ENCODE measurements at places on chromosomes 13 and 19.

DNA sequence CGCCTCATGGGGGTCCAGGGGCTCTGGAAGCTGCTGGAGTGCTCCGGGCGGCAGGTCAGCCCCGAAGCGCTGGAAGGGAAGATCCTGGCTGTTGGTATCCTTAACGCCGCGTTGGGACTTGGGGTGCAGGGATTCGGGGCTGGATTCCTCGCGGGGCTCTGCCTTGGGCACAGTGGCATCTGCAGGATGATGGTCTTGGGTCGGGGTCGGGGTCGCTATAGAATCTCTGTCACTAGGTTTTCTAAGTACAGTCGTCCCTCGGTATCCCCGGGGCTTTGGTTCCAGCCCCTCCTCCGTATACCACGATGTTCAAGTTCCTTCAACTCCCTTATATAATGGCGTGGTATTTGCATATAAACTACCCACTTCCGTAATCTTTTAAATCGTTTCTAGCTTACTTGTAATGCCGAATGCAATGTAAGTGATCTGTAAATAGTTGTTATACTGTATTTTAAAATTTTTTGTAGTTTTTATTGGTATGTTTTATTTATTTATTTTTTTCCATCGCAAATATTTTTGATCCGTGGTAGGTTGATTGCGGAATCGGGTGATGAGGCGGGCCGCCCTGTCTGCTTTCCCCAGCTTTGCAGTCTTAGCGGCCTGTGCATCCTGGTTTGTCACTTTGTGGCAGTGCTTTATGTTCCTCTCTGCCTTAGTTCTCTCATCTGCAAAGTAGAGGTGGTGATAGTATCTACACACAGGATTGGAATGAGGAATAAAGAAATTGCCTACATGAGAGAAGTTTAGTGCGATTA, 606 bp downstream of the ERCC5 start:
- DNase-seq = peak; percentile 12

GRCh38 chr19:27822336-27822735, 1390.6 kb downstream of the UQCRFS1 start:
- no peak for DNase-seq

GRCh38 chr13:73598020-73598712, 536.0 kb downstream of the KLF12 start:
- no peak for DNase-seq

- no peak for DNase-seq
Measured at GRCh38 chr13:28659621-28659970, 666 bp downstream of the POMP start.

- DNase-seq = no peak
Measured at GRCh38 chr13:40963927-40964326, 55.2 kb downstream of the ELF1 start.

DNA sequence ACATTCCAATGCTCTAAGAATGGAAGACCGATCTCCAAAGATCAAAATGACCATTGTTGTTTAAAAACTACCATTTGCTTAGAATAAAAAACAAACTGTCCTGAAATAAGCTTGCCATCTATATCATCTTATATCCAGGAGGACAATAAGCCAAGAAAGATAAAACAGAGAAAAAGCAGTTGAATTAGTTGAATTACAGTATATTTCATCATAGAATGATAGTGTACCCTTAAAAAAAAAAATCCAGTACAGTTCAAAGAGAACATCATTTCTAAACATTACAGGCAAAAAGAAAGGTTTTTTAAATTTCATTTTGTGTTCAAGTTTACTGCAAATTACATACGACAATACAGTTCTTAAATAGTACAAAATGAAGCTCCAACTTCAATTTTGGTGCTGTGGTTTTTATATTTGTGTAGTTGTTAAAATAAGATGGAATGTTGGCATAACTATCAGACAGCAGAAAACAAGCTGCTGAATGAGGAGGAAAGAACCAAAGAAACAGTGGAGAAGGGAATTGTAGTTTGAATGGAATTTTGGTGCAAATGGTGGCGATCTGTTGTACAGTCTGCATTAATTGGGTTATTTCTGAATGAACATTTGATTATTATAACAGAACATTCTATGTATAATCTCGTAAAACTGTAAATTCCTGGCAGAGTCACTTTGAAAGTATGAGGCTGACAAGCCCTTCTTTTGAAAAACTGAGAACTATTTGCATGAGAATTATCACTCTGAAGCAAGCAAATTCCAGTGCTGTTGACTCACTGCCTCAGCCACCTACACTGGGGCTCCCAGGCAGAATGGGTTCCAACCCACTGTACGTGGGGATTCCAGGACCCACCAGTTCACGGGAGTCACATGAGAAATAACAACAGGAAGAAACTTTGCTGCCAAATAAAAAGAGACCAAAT, 37.7 kb downstream of the LHFPL6 start:
- DNase-seq = no peak

GRCh38 chr13:24685314-24685713, 5.1 kb downstream of the ATP12A start:
- DNase-seq = no peak

DNA sequence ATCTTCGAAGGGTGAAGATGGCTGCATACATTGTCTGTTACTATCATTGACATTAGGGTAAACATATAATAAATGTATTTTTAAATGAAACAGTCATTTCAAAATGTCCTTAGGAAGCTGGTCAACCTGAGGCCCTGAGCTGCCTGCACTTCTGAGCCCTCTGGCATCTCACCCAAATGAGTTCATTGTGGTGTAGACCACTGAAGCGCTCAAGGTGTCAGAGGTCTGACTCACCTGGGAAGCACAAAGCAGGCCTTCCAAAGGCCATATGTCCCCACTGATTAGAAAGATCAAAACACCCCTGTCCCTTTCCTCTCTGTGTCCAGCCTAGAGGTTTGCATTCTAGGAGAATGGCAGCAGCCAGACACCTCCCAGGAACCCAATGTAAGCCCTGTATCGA, 59.6 kb downstream of the COL4A2 start:
- DNase-seq = no peak
